Naive B cell (primary cell): ENCODE measurements at places on chromosomes 3 and 15.

DNA sequence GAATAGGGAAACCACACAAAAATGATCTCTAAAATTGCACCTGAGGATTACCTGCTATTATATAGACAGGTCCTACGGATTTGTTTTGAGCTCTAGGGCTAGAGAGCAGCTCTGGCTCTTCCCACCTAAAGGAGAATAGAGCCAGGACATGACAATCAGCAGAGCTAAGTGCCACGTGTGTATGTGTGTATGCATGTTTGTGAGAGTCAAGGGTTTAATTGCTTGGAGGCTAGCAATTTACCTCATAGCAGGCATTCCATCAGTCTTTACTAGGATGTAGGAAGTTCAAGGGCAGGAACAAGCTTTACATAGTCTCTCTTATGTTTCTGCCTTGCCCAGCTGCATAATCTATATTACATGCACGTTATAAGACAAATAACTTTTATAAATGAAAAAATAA, 498.2 kb downstream of the NSUN3 start:
- no peak for DNase-seq
- H3K36me3 ChIP-seq: no peaks in the 10 kb centered on the region
- no peaks in the 10 kb centered on the region for H3K27me3 ChIP-seq
- H3K27ac ChIP-seq: no peak overlapping the region

DNA sequence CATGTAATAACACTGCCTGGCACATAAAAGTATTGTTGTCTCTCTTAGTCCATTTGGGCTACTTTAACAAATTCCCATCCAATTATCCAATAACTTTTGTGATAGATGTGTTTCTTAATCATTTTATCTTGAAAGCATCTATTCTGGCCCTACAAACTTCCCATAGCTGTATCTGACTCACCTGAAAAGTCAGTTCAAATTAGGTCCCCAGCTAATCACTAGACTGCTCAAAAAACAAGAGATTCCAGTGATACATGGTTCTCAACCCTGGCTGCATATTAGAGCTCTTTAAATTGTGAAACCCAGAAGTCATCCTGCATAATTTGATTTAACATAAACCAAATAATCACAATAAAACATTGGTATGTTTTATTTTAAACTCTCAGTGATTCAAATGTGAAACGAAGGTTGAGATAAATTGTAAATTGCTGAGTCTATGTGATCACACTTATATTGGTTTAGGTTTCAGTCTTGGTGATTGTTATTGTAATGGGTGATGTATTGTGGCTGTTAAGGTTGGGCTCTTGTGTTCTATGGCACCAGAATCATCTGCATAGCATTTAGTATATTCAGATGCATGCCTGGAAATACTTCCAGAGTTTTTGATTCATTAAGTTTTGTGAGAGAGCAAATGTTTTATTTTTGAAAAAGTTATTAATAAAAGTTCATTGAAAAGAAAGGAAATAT, 268.9 kb upstream of the KCNMB2 start:
- H3K27me3 ChIP-seq: no peaks in the 10 kb centered on the region
- no peak overlapping the region for H3K4me3 ChIP-seq
- H3K36me3 ChIP-seq: no peaks in the 10 kb centered on the region
- H3K27ac ChIP-seq: no peak overlapping the region

- H3K36me3 ChIP-seq: no peaks in the 10 kb centered on the region
- H3K4me1 ChIP-seq: peaks cover 5% of the 10 kb centered on the region
- no peak for DNase-seq
- H3K27ac ChIP-seq: no peak overlapping the region
- H3K27me3 ChIP-seq: peaks cover 53% of the 10 kb centered on the region
- H3K4me3 ChIP-seq: no peak overlapping the region
Measured at GRCh38 chr15:91863621-91864255, 10.2 kb downstream of the SLCO3A1 start.

DNA sequence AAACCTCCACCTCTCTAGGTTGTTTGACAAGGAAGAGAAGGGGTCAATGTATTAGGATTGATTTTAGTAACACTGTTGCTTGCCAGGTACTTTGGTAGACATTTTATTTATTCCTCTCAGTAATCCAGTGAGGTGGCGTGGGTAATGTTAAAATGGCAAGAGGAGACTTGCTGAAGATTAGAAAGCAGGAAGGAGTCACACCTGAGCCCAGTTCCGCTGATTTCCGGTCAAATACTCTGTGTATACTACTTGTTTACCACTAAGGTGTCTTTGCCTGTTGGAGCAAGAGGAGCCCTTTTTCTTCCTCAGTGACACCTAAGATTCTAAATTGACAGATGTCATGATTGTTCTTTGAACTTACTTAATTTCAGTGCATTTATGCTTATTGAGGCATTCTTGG, 1.7 kb downstream of the OXNAD1 start:
- H3K36me3 ChIP-seq: no peaks in the 10 kb centered on the region
- H3K27ac ChIP-seq: no peak overlapping the region
- no peak for DNase-seq
- H3K4me3 ChIP-seq: no peak overlapping the region
- peaks cover 12% of the 10 kb centered on the region for H3K4me1 ChIP-seq
- no peaks in the 10 kb centered on the region for H3K27me3 ChIP-seq

DNA sequence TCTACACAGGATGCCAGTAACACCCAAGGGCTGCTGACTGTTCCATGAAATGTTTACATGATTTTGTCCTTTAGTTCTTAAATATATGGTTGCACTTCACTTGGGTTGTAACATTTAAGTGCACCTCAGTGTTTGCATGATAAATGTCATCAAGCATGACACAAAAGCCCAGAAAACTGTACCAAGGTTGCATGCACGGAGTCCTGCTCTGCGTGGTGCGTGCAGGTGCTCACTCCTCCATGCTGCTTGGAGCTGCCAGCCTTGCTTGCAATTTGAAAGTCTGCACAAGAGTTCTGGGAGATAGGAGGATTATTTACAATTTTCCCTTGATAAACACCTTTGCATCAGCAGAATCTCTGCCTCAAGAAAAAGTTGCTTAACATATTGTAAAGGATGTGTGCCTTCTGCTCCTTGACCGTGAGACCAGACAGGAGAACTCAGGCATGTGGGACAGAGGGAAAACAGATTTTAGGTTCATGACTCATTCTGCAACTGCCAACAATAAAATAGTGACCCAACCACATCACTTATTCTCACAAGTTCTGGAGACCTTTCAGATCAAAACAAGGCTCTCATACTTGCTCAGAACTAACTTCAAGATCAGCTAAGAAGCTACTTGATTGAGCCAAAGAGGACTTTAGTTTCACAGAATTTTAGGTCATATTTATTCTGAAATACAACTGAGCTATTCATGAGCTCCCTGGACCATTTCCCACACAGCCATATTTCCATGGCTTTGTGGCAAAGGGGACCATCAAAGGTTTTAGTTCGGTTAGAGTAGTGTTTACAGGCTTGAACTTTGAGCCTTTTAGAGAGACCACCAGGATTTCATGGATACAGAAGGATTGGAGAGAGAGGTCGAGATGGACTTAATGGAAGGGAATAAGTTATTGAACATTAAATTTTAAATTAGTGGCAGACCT, 128.4 kb upstream of the ZBED2 start:
- H3K27ac ChIP-seq: no peak overlapping the region
- no peak overlapping the region for H3K4me3 ChIP-seq
- no peaks in the 10 kb centered on the region for H3K27me3 ChIP-seq
- H3K4me1 ChIP-seq: no peaks in the 10 kb centered on the region
- DNase-seq: no peak

DNA sequence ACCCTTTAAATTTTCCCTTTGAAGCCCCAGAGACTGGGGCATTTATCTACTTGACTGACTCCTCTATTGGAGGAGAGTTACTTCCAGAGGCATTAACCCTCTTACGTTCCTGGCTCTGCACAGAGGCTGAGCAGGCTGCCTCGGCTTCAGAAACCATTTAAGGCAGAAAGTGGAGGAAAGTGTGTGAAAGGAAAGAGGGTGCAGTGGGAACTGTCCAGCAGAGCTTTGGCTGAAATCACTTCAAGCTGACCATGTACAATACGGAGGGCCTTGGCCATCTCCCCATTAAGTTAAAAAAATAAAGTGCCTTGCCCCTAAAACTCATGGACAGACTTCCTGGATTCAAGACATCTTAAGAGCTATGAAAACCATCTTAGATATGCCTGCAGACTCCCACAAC, 238.7 kb downstream of the SV2B start:
- no peak overlapping the region for H3K27ac ChIP-seq
- DNase-seq: no peak
- no peak overlapping the region for H3K4me3 ChIP-seq
- no peaks in the 10 kb centered on the region for H3K4me1 ChIP-seq
- peaks cover 10% of the 10 kb centered on the region for H3K27me3 ChIP-seq

DNA sequence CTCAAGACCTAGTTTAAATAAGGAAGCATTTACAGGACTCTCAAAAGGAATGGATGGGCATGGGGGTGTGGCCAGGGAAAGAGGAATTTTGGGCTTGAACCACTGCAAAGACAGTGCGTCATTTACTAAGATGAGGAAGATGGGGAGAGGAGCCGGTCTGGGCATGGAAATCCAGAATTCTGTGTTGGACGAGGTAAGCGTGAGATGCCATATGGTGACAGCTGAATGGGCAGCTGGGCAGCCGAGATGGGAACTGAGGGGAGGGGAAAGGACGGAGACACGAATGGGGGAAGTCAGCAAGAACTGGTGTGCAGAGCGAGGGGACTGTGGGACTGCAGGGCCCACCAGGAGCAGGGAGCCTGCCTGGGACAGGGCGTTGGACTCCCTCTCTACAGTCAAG, 24.2 kb downstream of the TMEM44 start:
- no peak for DNase-seq
- H3K4me1 ChIP-seq: no peaks in the 10 kb centered on the region
- no peaks in the 10 kb centered on the region for H3K36me3 ChIP-seq
- H3K4me3 ChIP-seq: no peak overlapping the region

DNA sequence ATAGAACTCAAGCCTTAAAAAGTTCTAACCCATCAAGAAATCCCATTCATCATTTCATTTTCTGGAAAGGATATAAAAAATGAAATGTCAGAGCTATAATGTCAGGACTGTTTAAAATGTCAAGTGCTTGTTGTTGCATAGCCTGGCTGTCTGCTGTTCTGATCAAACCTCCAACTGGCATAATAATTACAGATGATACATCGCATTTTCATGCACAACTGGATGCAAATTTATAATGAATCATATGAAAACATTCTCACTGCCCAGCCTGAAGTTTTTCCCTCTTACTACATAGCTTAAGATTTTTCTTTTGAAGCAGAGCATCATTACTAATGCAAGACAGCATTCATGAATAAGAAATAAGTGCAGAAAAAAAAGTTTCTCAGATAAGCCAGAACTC, 46.5 kb downstream of the GUCA1C start:
- DNase-seq: no peak
- H3K36me3 ChIP-seq: no peaks in the 10 kb centered on the region
- no peak overlapping the region for H3K27ac ChIP-seq
- H3K4me3 ChIP-seq: no peak overlapping the region

GRCh38 chr3:41330465-41330864, 131.2 kb downstream of the CTNNB1 start:
- H3K4me1 ChIP-seq: no peaks in the 10 kb centered on the region
- no peak overlapping the region for H3K27ac ChIP-seq
- DNase-seq: no peak
- H3K27me3 ChIP-seq: no peaks in the 10 kb centered on the region
- H3K4me3 ChIP-seq: no peak overlapping the region

- no peaks in the 10 kb centered on the region for H3K27me3 ChIP-seq
- H3K36me3 ChIP-seq: no peaks in the 10 kb centered on the region
- H3K27ac ChIP-seq: no peak overlapping the region
- no peaks in the 10 kb centered on the region for H3K4me1 ChIP-seq
- H3K4me3 ChIP-seq: no peak overlapping the region
Measured at GRCh38 chr3:173008978-173009377, 132.1 kb downstream of the SPATA16 start.

GRCh38 chr15:57797110-57797509, 90.6 kb downstream of the POLR2M start:
- no peaks in the 10 kb centered on the region for H3K36me3 ChIP-seq
- H3K27me3 ChIP-seq: no peaks in the 10 kb centered on the region
- H3K27ac ChIP-seq: no peak overlapping the region
- H3K4me1 ChIP-seq: no peaks in the 10 kb centered on the region

GRCh38 chr3:124453189-124453588, 277.1 kb upstream of the UMPS start:
- peaks cover 12% of the 10 kb centered on the region for H3K4me1 ChIP-seq
- H3K27me3 ChIP-seq: peaks cover 17% of the 10 kb centered on the region
- DNase-seq: no peak
- no peak overlapping the region for H3K4me3 ChIP-seq
- H3K36me3 ChIP-seq: no peaks in the 10 kb centered on the region

GRCh38 chr3:130748981-130749380, 2.4 kb upstream of the PIK3R4 start:
- H3K4me1 ChIP-seq: peaks cover 30% of the 10 kb centered on the region
- H3K27ac ChIP-seq: no peak overlapping the region
- H3K4me3 ChIP-seq: no peak overlapping the region
- no peak for DNase-seq

DNA sequence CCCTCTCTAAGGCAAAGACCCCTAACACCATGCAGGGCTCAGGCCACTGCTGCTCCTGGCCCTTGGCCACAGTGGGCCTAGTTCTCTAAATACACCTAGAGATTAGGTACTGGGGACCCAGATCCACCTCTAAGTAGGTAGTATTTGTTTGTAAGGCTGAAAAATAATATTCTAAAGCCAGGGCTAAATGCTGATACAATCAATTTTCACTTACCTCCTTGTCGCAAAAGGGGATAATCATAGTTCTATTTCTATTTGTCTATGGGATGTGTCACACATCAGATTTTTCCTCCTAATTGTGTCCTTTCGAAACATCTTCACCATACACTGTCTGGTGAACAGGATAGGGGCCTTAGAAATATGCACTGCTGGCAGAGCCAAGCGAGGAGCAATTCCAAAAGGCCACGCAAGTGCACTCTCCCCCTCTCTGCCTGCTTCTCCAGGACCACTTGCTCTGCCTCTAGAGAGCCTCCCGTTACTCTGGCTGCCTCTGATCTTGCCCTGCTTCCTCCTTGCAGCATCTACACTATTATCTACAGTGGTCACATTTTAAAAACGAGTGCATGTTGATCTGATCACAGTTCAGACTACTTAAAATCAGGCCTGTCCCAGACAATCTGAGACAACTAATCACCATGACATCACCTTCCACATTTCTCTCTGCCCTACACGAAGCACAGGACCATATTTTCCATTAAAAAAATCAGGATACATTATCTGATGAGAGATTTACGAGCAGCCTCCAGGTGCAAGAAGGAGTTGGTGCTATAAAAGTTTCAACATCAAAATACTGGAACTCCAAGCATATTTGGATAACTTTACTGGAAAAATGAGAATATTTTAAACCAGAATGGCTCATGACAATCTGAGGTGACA, 115.4 kb downstream of the MYLK start:
- no peak overlapping the region for H3K4me3 ChIP-seq
- no peaks in the 10 kb centered on the region for H3K27me3 ChIP-seq
- H3K27ac ChIP-seq: no peak overlapping the region
- no peak for DNase-seq
- H3K36me3 ChIP-seq: no peaks in the 10 kb centered on the region

DNA sequence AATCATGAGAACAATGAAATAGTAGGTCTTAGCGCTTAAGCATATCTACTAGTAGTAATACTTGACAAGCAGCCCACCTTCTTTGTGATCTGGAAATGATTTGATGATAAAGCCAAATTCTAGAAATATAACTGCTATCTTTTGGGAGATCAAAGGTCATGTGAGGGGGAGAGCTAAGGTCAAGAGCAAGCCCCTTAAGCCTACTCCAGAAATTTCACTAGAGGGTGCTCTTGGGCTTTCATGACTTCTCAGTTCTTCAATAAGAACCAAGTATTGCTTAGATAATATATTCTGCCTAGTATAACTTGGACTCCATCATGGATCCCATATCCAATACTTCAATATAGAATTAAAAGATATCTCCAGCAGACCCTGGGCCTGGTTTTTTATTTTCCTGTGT, 319.6 kb downstream of the ZBTB20 start:
- H3K4me3 ChIP-seq: no peak overlapping the region
- no peaks in the 10 kb centered on the region for H3K27me3 ChIP-seq
- H3K4me1 ChIP-seq: no peaks in the 10 kb centered on the region
- no peaks in the 10 kb centered on the region for H3K36me3 ChIP-seq
